Stimulated activated CD4-positive, alpha-beta T cell treated with anti-CD3 and anti-CD28 coated beads, Interleukin-4, amount 100 ng/mL, for 24 hours (primary cell): ENCODE measurements at places on chromosomes 12 and 14.

DNA sequence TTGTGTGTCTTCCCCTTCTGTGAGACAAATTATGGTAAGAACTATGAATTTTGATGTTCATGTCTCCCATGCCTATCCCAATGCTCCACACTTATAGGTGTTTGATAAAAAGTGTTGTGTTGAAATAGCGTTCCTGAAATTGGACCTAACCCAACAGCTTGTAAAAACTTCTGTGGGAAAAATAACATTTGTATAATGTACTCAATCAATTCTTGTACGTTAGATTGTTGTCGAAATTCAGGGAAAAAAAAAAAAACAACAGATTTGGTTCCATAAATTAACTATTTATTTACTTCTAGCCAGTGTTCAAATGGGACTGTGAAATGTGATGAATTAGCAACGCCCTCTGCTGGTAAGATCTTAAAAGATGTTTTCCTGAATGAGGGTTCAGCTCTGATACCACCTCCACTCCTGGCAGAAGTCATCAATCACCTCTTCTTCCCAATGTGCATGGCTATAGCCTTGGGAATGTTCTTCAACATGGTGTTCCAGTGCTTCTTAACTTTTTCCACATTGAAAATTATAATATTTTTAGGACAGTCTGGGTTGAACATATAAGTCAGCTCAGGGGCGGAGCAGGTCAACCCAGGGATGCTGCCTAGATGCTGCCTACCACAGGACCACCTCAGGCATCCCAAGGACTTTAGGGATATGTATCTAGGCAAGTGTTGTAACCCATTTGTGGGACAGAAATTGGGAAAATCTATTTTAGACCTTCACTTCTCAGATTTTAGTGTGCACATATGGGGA, 170.6 kb downstream of the OTOGL start:
- DNase-seq = no peak

- DNase-seq = no peak
These were observed 59.5 kb downstream of the BCAT1 start for GRCh38 chr12:24889411-24889810.

- DNase-seq = no peak
These were observed 224.4 kb downstream of the FBXL14 start for GRCh38 chr12:1369938-1370500.

- DNase-seq = no peak
These were observed 350.4 kb downstream of the TRHDE start for GRCh38 chr12:72622556-72622955.

GRCh38 chr14:75292886-75293285, 14.3 kb downstream of the FOS start:
- DNase-seq = no peak

DNA sequence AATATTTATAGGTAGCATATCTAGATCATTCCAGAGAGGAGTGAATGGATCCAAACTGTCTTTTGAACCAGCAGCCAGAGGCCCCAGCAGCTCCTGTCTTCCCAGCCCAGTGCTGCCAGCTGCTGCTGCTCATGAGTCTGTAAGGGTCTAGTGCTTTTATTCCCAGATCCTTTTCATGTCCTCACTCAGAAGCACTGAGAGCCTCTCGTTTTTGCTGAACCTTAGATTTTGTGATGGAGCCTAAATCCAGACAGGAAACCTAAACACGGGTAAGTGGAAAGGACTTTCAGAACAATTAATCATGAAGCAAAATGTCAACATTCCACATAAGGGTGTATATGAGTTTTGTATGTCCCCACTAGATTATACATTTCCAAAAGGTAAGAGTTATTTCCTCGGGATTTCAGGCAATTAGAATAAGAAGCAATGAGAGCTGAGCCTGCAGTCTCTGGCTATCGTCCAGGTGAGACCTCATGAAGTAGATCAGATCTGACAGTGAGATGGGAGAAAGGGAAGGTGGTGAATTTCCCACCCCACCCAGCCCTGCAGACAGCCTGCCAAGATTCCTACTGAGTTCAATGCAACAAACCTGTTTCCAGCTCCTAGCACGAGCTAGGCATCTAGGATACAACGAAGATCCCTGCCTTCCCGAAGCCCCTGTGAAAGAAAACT, 84.4 kb downstream of the NINJ2 start:
- no peak for DNase-seq

DNA sequence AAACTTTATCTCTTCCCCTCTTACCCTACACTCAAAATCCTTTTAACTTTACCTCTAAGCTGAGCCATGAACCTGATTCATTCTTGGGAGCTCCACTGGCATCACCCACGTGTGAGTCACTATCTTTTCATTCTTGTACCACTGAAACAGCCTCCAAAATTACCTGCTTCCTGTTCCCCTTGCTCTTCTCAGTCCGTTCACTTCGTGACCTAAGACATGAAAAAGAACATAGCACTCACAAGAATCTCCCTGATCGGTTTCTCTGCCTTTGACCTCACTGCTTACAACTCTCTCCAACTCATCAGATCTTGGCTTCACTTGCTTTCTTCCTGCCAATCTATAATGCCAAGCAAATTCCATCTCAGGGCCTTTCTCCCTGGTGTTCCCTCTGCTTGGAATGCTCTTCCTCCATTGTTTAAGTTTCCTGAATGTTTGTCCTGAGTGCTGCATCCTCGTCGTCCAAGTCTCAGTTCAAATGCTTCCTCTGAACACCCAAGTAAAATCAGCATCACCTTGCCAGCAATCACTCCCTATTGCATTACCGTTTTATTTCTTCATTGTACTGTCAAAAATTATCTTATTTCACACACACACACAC, 9.2 kb downstream of the GLIPR1 start:
- DNase-seq = peak; percentile 53

DNA sequence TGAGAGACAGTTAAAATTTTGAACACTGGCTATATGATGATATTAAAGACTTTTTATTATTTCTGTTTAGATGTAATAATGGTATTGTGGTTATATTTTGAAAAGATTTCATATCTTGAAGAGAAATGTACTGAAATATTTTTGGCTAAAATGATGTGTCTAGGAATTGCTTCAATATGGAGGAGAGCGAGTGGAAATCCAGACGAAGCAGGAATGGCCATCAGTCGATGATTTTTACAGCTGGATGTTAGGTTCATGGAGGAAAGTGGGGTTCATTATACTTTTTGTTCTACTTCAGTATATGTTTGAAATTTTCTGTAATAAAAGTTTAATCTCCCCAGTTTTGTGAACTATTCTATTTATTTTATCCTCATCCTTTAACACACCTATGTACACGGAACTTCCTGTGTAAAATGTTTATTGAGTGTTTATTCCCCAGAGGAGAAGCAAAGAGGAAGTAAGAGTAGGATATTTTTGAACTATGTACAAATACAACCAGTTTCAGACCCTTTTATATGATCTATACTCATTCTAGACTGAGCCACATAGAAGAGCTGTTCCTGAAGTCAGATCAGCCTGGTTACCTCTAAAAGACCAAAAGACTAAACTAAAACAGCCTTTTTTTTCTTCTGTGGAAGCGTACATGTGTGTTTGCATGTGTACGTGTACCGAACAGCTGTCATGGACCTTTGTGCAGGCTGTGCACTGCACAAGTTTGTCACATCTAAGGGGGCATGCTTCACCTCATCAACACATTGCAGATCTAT, 211.0 kb upstream of the NUDT4 start:
- no peak for DNase-seq

- DNase-seq = no peak
These were observed 331.6 kb upstream of the FAR2 start for GRCh38 chr12:28817524-28817923.

DNA sequence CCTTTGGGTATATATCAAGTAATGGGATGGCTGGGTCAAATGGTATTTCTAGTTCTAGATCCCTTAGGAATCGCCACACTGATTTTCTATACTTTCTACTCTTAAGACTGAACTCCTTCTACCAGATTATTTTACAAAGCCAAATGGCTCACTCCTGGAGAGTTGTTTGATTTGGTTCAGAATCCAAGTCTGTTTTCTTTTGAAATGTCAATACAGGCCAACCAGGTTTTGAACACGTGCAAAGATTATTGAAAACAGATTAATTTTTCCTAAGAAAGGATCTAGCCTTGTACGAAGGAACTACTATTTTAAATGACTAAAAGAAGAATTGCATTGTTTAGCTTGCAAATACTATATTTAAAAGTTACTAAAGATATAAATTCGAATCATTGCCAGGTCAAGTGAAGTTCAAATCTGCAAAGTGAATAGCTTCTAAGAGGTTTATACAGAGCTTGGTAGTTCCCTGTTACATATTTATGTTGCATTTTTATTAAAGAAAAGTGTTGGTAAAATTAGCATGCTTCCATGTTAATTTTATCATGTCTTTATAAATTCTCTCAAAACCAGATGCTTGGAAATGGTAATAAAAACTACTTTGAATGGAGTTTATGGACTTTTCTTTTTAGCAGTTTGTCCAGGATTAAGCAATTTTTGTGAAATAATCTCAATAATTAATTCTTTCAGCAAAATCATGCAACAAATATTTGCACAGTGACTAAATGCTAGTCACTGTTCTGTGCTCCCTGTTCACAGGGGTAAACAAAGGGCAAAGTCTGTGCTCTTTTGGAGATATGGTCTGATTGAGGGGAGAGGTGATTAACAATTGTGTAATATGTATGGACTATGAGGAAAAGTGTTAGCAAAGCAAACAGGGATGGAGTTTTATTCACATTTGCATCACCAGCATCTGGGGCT, 38.9 kb downstream of the GPR65 start:
- no peak for DNase-seq

DNA sequence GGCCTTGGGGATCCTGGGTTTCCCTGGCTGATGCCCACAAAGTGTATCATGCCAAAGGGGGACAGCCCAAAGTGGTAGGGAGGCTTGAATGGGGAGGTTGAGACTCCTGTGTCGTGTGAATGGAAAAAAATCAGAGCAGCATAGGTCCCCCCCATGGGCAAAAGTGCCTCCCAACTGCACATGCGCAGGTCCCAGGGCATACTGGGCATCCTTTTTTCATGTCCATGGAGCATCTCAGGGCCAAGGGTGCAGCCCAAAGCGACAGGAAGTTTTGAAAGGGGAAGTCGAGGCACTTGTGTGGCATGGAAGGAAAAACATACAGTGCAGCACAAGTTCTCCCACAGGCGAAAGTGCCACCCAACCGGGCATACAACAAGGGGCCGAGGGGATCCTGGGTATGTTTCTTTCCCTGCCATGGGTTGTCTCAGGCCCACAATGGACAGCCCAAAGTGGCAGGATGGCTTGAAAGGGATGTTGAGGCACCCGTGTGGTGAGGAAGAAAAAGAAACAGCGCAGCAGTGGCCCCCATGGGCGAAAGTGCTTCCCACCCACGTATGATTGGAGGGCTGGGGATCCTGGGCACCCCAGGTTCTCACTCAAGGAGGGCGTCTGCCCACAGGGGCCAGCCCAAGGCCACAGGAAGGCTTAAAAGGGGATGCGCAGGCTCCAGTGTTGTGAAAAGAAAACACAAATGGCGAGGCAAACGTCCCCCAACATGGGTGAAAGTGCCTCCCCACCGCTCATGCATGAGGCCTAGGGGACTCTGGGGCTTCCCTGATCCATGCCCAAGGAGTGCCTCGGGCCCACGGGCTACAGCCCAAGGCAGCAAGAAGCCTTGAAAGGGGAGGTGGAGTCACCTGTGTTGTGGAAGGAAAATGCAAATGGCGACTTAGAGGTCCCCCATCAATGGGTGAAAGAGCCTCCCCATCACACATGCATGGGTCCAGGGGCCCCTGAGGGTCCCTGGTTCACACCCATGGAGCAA, 573.7 kb downstream of the ALG10 start:
- DNase-seq = no peak

DNA sequence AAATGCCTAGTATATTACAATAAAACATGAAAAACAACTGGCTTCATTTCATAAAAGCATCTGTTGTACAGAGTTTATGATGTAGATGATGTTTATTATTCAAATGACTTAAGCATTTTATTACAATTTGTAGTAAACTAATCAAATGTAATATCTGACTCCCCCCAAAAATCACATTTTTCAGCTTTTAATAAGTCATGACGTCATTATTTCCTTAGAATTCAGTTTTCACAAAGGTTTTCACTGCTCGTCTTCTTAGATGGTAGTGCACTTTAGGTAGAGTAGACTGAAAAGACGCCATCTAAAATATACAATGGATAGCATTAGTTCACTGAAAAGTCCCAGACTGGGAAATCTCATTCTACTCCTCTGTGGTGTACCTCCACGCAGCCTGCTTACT, 181.5 kb downstream of the ACSS3 start:
- DNase-seq = no peak

DNA sequence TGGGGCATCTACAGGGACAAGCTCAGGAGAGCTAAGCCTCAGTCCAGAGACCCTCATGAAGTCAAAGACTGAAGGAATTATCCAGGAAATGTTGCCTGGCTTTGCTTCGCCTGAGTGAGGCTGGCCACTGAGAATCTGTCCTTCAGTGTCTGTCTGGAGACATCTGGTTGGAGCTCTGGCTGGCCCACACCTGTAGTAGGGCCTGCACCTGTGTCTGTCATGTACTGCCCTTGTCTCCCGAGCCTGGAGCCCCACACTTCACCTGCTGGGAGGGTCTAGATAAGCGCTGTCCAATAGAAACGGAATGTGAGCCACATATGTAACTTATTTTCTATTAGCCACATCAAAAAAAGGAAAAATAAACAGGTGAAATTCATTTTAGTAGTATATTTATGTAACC, 9.9 kb upstream of the HDAC7 start:
- no peak for DNase-seq

DNA sequence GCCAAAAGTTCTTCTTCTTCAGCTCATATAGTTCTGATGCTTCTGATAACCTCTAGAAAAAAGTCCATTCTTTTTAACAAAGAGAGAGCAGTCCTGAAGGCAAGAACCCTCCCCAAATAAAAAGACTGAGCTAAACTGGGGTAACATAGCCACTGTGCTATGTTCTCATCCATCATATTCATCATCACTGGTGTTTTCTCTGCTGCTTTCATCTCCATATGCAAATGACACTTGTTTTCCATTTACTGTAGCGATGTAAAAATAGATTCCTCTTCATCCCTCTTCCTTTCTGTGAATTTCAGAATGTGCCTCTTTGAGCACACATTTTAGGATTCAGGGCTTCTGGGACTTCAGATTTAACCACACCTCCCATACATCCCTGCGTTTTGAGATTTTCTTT, 44.9 kb downstream of the GSC start:
- DNase-seq = no peak

DNA sequence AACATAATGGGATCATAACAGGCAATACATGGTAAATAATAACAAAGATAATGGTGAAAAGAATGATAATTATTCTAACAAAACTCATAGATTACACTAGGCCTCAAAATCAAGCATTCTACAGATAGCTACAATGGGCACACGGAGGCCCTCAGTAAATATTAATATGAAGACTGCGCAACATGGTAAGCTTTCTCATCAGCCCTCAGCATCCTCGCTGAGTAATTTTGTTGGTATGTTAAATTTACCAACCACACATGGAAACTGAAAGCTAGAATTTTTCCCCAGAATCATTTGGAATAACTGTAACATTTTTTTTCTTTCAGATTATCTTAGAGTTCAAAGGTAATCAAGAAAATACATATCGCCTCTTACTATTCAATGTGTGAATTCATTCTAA, 74.2 kb upstream of the PYGL start:
- DNase-seq = no peak

- DNase-seq = no peak
These were observed 12.7 kb upstream of the SERPINA1 start for GRCh38 chr14:94401083-94401482.

- no peak for DNase-seq
These were observed 30.0 kb downstream of the SENP1 start for GRCh38 chr12:48075832-48076231.
